ENCODE measurements at places on chromosomes 5 and 9.

GRCh38 chr5:43425983-43426382 is 13.8 kb upstream of the CCL28 start:
- no peak for DNase-seq

GRCh38 chr5:168468836-168469235 is 17.4 kb upstream of the RARS1 start:
- DNase-seq: no peak

DNA sequence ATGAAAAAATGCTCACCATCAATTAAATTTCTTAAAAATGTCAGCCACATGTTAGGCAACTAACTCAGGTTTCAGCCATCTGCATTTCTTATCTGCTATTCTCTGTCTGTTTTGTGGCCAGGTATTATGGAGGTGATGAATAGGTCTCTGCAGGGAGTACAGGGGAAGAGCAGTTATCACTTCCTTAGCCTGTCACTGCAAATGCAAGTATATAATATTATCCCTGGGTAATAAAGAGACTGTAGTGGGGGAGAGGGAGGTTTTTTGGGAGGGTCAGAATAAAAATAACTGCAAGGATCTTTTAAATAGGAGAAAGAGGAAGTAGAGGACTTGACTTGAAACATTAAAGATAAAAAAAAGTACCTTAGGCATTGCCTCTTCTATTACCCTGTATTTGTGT is 49.6 kb upstream of the PTGER4 start:
- DNase-seq: no peak

- DNase-seq: no peak
These were observed 103.2 kb downstream of the USP20 start for GRCh38 chr9:129938291-129938979.

DNA sequence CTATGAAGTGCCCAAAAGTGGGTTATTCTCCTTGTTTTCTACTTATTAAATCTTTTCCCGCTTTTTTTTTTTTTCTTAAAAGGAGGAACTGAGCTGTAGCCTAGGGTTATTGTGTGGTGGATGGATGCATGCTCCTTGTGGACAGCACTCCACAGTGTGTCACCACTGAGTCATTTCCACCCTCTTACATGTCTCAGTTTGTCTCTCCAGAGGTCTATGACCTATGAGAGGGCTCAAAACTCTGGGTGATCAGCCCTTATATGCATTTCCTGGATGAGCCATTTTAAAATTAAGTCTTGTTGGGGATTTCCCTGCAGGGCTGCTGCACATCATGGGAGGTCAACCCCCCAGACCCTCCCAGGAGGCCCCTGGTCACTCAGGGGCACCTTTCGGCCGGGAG is 102.2 kb upstream of the MOCS2 start:
- DNase-seq: no peak

DNA sequence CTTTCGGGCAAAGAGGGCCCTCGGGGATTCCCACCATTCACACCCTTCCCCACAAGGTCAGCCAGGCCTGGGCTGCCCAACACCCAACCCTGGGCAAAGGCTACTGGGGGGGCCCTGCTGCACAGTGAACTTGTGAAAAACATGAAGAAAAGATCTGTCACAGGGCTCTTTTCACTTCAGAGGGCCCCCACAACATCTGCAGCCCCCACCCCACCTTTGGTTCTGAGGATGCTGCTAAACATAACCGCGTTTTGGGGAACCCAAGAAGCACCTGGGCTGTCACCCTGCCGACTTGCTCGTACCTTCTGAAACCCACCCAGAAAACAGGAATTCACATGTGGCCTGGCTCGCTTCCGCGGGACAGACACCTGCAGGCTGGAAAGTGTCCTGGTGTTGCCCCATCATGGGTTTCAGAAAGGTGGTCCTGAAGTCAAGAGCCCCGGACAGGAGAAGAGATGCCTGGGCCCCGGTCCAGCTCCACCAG is 29.3 kb downstream of the B4GALT1 start:
- no peak for DNase-seq

DNA sequence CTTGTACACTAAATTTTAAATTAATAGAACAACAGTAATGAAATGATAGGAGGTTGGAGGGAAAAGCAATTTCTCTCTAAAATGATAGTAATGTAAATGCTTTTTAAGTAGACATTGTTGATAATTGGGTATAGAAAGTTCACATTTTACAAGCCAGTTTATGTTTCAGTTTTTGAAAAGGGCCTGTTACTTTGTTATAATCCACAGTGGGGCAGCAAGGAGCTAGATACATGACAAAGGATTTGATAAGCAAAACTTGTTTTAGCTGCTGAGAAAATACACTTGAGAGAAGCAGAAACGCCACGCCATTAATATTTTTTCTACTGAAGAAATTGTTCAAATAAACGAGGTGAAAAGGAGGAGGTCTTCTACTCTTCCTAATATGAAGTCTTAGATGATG is 30.2 kb downstream of the SREK1 start:
- DNase-seq: no peak

GRCh38 chr5:96093340-96093739 is 131.7 kb upstream of the ELL2 start:
- no peak for DNase-seq

GRCh38 chr5:89230178-89230577 is 347.2 kb upstream of the MEF2C start:
- DNase-seq: no peak
